ENCODE measurements at places on chromosomes 13 and 19. TPM values are rescaled to one million over a fixed set of nuclear protein-coding genes. Genes with fewer than 3 reads are reported as not detected.

Gene ZNF547
- 1.4 TPM for total RNA-seq

Gene TEAD2
- total RNA-seq = 17.3 TPM

Gene ELSPBP1
- total RNA-seq = not detected

Gene DAND5
- 0.07 TPM for total RNA-seq

Gene RABAC1
- total RNA-seq = 299 TPM

Gene LGALS4
- 0.35 TPM for total RNA-seq

Data from A549 treated with AZD2906 at 1 μM for 4 hours (cell line).